T-helper 2 cell (primary cell): ENCODE measurements at places on chromosomes 6 and 20.

DNA sequence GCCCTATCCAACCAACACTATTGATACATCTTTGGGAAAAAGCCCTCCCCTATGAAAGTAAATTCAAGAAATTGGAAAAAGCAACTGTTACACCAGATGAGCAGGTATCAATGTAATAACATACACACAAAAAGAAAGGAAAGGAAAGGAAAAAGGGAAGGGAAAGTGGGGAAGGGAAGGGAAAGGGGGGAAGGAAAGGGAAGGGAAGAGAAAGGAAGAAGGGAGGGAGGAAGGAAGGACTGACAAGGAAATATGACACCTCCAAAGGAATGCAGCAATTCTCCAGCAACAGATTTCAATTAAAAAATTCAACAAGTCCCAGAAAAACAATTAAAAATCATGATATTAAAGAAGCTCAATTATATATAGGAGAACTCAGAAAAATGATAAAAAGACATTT lies 176.9 kb upstream of the OPRM1 start:
- DNase-seq: no peak

- DNase-seq: no peak
Measured at GRCh38 chr20:5364136-5364821, 47.5 kb upstream of the PROKR2 start.

- DNase-seq: no peak
Measured at GRCh38 chr20:48805286-48805685, 22.5 kb downstream of the PREX1 start.

- no peak for DNase-seq
Measured at GRCh38 chr6:53873922-53874321, 79.1 kb downstream of the LRRC1 start.

GRCh38 chr6:2460216-2460745 lies 214.9 kb upstream of the GMDS start:
- no peak for DNase-seq

DNA sequence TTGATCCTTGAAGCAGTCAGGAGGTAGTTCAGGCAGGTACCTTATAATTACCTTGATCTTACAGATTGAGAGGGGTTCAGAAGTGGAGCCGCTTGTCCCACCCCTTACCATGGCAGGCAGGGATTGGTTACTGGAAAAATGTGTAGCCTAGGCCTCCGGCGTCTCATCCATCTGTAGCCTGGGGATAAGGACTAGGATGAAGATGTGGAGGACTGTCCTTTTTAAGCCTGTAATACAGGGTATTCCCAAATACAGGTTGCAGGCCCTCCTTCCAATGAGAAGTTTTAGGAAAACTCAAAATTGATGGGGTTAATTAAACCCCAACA lies 2.8 kb downstream of the HMGA1 start:
- DNase-seq: no peak

DNA sequence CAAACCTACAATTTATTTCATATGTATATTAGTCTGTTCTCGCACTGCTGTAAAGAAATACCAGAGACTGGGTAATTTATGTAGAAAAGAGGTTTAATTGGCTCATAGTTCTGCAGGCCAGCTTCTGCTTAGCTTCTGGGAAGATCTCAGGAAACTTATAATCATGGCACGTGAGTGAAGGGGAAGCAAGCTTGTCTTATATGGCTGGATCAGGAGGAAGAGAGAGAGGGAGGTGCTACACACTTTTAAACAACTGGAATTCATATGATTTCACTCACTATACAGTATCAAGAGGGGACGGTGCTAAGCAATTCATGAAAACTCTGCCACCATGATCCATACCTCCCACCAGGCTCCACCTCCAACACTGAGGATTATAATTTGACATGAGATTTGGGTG lies 29.9 kb downstream of the PHACTR2 start:
- DNase-seq: no peak

DNA sequence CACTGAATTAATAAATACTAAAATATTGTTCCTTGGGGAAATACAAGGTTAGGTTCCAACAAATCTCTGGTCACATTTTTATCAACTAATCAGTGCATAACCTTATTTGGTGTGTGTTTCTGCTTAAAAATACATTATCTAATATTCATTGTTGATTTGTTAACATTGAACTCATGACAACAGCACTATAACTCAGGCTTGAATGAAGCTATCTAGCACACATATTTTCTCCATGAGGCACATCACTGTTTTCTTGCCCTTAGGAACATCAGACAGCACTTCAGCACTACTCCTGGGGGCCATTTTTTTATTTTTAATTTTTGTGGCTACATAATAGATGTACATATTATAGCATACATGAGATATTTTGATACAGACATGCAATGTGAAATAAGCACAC lies 277.2 kb upstream of the NT5E start:
- no peak for DNase-seq

GRCh38 chr6:105492706-105493673 lies 90.1 kb upstream of the PREP start:
- no peak for DNase-seq

DNA sequence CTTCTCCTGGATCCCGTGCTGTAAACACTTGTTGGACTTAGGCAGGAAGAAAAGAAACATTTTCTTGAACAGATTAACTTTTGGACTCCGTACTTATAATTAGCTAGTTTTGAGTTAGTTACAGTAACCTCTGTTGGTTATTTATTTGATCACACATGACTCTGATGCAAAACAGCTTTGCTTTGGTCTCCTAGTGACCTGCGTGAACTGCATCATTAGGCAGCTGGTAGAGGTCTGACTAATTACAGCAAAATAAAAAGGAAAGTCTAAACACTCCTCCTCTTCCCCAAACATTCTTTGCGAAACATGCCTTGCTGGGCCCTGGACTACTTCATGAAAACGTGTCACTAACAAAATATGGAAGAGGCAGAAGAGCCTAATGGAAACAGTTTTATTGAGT lies 61.1 kb upstream of the ZFP64 start:
- no peak for DNase-seq

DNA sequence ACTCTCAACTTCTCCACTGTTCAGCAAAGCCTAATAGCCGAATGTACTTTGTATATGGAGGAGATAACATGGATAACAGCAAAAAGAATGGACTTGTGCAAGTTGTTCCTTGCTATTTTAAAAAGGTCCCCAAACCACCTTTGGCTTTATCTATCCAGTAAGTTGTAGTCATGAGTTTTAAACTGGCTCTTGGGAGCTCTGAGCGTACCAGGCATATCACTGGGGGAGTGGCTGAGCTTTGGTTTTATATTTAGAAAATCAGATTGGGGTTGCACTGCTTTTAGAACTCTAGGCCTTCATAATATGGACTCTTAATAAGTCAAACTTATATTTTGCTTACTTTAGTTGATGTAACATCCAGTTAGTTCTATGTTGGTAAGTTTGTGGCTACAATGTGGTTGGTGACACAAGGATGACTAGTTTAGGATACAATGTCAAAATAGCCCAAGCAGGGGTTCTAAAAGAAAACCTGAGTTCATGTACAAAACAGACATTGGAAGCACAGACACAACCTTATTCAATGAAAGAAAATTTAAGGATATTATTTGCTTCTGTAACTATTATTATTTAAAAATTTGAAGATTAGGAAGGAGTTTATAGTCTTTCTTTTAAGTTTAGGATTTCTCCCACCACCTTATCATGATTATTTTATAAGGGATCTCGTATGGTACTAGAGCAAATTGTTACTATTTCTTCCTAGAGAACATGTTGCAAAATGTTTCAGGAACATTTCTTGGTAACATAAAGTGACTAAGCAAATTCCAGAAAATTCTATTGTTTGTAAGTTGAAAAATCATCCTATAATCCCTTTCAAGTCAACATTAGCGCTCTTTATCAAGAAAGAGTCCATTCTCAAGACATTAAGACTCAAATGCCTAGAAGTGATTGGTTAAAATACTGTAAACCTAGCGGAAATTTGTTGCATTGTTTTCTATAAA lies 165.8 kb upstream of the SUPT3H start:
- no peak for DNase-seq

DNA sequence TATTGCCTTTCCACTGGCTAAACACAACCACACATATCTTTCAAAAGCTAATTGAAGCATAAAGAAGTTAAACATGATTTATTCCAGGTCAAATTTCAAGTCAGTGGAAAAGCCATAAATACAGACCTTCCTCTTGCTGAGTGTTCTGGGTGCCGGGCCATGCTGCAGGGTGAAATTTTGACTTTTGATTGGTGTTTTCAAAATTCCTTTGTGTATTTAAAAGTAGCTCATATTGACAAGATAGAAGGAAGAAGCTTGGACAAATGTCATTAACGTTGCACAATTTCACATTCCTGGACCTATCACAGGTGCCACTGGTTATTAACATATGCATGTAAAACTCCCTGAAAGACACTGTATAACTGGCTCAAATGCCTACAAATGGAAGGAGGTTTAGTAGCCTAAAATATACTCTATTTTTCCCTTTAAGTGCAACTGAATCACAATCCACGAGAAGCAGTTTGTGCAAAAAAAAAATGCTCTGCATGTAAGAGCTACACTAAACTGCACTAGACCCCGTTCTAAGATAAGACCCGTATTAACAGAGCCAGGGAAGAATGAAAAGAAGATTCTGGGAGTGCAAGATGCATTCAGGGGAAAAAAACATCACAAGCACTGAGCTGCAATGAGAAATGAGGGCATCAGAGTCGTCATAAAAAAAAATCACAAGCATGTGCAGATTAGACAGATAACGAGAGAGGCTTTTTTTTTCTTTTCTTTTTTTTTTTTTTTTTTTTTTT lies 30.4 kb downstream of the ATXN1 start:
- DNase-seq: no peak

GRCh38 chr6:1963596-1963995 lies 281.8 kb downstream of the GMDS start:
- no peak for DNase-seq

GRCh38 chr6:151822252-151823111 lies 15.0 kb downstream of the ESR1 start:
- DNase-seq: no peak

DNA sequence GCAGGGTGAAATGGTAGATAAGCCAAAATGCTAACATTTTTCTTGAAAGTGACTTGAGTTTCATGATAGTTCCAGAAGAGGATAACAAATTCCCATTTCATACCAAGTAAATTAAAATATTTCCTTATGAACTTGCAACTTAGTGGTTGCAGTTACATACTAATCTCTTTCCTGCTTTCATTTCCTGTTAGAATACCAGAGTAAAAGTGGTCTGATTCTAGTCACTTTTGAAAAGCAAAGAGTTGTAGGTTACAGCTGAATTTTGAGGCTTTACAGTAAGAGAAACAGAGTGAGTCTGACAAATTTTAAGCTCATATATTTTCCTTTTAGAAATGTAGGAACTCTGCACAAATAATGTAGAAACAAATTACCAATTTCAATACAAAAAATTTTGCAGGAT lies 117.4 kb downstream of the ZFAND3 start:
- no peak for DNase-seq

DNA sequence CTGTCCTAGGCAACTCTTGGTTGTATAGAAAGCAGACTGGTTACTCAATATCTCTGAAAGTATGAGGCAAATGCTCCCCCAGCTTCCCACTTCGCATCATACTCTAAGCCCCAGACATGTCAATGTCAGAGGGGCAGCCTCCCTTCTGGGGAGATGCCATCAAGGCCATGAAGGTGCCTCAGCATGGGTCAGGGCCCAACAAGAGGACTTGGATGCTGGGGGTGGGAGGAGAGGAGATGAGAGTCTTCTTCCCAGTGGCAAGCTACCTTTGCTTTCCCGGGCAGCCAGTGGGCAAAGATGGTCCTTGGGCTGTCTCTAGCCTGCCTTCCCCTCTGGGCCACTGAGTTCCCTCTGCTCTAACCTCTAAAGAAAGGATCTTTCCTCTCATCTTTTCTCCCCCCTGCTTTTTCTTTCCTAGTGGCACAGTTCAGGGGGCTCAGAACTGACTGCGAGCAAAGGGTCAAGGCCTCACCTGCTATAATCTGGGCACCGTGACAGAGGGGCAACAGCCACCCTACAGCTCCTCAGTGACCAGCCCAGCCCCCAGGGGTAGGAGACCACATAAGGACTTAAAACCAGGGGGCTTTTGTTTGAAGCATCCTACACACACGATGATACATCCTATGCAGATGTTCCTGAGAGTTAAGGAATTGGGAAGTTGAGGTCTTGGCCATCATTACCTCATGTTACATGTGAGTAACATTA lies 26.2 kb downstream of the MOCS1 start:
- DNase-seq: no peak

DNA sequence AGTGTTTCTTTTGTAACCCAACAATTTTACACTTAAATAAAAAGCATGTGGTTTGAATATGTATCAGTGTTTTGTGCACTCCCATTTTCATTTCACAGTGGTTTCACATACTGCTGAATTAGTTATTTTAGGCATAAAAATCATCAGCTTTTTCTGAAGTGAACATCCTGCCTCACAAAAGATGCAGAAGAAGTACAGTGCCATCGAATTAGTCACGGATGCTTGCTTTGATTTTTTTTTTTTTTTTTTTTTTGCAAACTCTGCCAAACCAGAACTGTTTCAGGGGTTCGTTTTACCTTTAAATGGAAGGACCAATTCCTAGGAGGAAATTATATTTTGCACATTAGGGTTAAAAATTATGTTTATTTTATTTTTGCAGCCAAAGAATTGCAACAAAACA lies 158.6 kb downstream of the RPS12 start:
- no peak for DNase-seq
